ENCODE measurements at places on chromosomes 7 and 10.
A peak's percentile ranks its signal among the peaks of the same experiment; 100 is the strongest.

GRCh38 chr10:89301232-89301631 lies 614 bp upstream of the IFIT2 start:
- DNase-seq: no peak

GRCh38 chr10:95363303-95363912 lies 72.6 kb upstream of the PDLIM1 start:
- no peak for DNase-seq

DNA sequence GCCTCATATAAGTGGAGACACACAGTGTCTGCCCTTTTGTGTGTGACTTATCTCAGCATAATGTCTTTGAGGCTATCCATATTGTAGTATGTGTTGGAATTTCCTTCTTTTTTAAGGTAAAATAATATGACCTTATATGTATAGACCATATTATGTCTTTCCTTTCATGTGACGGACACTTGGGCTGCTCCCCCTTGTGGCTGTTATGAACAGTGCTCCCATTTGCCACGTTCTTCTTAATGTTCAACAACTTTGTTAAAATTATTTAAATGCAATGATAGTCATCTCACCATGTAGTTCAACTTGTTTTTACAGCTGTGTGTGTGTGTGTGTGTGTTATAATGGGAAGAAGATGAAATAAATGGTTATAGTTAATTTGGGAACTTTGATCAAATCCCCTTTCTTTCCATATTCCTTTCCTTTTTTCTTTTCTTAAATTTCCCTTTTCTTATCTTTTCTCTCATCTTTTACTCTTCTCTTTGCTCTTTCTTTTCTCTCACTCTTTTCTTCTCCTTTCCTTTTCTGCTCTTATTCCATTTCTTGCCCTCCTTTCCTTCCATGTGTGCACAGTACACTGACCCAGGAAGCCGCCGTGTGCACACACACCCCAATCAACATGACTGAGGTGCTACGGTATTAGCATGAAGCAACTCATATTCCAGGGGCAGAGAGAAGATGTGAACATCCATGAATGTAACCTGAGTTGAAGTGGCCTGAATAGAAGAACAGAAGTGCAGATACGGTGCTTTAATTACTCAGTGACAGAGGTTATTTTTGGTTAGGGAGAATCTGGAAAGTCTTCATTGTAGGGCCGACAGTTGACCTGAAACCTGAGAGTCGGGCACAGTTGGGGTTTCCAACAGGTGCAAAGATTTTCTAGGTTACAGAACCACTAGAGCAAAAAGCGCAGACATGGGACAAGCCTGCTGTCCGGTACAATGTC lies 596.6 kb downstream of the SDK1 start:
- peak; percentile 14 for DNase-seq

DNA sequence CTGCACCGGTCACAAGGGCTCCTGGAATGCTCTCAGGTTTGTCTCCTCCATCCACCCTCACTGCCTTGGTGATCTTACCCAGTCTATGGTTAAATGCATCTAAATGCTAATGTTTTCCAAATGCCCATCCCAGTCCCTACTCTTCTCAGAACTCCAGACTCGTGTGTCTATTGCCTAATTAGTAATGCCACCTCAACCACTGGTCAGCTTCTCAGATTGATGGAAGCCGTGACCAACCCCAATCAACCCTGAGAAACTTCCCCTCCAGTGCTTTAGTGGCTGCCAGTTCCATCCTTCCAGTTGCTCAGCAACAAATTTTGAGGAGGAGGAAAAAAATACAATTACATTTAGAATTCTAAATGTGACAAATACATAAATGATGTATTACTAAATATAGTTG lies 18.6 kb downstream of the NUDCD3 start:
- DNase-seq: no peak
